Adrenal gland (tissue), 19 donors: ENCODE measurements at places on chromosomes 13 and 19. TPM values are rescaled to one million over a fixed set of nuclear protein-coding genes. Genes with fewer than 3 reads are reported as not detected.

DNA sequence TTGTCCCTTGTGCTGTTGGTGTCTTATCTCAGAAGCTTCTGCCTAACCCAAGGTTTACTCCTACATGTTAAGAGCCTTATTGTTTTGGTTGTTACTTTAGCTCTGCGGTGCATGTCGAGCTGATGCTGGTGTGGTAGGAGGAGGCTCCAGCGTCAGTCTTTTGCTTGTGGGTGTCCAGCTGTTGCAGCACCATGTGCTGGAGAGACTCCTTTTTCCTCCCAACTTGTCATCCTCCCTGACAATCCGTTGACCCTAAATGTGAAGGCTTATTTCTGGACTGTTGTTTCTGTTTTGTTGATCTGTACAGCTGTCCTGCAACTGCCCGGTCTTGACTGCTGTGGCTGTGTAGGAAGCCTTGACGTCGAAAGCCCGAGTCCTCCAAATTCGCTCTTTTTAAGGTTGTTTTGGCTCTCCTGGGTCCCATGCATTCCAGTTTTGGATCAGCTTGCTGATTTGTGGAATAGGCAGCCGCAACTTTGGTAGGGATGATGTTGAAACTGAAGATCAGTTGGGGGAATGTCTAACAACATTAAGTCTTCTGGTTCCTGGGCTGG lies 15.3 kb downstream of the NAXD start:
- H3K36me3 ChIP-seq = no peaks in the 10 kb centered on the region
- no peak overlapping the region for H3K27ac ChIP-seq
- peaks cover 5% of the 10 kb centered on the region for H3K4me1 ChIP-seq
- no peak overlapping the region for H3K4me3 ChIP-seq
- H3K27me3 ChIP-seq = no peaks in the 10 kb centered on the region

DNA sequence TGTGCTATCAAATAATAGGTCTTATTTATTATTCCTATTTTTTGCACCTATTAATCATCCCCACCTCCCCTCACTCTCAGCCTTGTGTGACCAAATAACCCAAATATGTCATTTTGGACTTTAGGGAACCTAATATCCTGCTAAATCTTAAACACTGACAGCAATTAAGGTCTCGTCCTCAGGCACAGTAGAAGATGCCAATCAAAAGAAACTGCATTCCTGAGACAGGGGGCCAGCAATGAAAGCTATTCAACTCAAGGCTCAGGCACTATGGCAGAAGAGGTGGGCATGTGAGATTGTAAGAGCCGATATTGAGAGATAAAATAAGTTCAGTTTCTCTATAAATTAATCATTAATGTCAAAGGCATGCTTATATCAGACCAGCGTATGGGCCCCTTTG lies 1437.7 kb upstream of the PCDH9 start:
- DNase-seq = no peak
- no peak overlapping the region for H3K27ac ChIP-seq
- H3K27me3 ChIP-seq = no peaks in the 10 kb centered on the region
- no peak overlapping the region for H3K4me3 ChIP-seq
- no peaks in the 10 kb centered on the region for H3K36me3 ChIP-seq
- no peaks in the 10 kb centered on the region for H3K4me1 ChIP-seq

- peaks cover 5% of the 10 kb centered on the region for H3K4me1 ChIP-seq
- no peak overlapping the region for H3K27ac ChIP-seq
- H3K4me3 ChIP-seq = no peak overlapping the region
- H3K27me3 ChIP-seq = no peaks in the 10 kb centered on the region
- DNase-seq = no peak
Measured at GRCh38 chr13:48645845-48646244, 7.9 kb upstream of the CYSLTR2 start.

- H3K27ac ChIP-seq = no peak overlapping the region
- no peaks in the 10 kb centered on the region for H3K27me3 ChIP-seq
- no peaks in the 10 kb centered on the region for H3K4me1 ChIP-seq
- no peak overlapping the region for H3K4me3 ChIP-seq
- H3K36me3 ChIP-seq = no peaks in the 10 kb centered on the region
Measured at GRCh38 chr13:100645382-100645781, 29.2 kb downstream of the TMTC4 start.

DNA sequence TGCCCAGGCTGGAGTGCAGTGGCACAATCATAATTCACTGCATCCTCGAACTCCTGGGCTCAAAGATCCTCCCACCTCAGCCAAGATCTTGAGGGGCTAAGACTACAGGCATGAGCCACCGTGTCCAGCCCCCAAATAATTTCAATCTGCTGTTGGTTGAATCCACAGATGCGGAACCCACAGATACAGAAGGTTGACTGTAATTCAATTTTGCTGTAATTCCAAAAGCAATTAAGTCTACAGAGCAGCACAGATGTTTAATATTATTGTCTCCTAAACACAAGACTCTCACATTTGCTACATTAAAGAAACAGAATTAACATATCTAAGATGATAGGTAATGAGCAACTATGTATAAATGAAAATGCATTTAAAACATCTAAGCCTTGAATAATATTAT lies 75.6 kb downstream of the MIPEP start:
- DNase-seq = no peak
- H3K4me1 ChIP-seq = no peaks in the 10 kb centered on the region
- H3K27ac ChIP-seq = no peak overlapping the region
- H3K36me3 ChIP-seq = no peaks in the 10 kb centered on the region
- no peaks in the 10 kb centered on the region for H3K27me3 ChIP-seq

DNA sequence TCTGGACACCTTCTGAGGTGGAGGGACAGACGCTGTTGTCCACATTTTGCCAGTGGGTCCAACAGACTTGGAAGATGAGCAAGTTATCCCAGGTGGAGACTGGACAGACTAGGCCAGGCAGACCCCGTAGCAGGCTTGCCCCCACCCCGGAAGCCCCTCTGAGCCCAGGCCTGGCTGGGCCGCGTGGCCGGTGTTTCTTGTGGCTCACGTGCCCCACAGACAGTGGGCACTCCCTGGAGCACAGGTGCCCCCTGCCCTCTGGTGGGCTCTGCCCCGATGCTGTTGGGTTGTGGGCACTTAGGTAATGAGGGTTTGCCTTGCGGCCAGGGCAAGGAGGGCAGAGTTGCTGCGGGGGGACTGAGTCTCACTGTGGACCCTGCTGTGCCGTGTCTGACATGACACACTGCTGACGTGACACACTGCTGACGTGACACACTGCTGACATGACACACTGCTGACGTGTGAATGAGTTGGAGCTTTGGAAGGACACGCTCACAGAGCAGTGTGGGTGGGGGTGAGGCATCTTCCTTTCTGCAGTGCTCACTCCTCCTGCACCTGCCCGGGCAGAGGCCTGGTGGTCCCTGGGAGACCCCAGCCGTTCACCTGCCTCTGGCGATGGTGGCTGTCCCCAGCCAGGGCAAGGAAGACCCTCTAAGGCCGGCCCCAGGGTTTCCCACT lies 25.1 kb downstream of the DOT1L start:
- H3K4me1 ChIP-seq = peaks cover 12% of the 10 kb centered on the region
- H3K36me3 ChIP-seq = peaks cover 58% of the 10 kb centered on the region
- H3K27me3 ChIP-seq = no peaks in the 10 kb centered on the region
- H3K27ac ChIP-seq = no peak overlapping the region

DNA sequence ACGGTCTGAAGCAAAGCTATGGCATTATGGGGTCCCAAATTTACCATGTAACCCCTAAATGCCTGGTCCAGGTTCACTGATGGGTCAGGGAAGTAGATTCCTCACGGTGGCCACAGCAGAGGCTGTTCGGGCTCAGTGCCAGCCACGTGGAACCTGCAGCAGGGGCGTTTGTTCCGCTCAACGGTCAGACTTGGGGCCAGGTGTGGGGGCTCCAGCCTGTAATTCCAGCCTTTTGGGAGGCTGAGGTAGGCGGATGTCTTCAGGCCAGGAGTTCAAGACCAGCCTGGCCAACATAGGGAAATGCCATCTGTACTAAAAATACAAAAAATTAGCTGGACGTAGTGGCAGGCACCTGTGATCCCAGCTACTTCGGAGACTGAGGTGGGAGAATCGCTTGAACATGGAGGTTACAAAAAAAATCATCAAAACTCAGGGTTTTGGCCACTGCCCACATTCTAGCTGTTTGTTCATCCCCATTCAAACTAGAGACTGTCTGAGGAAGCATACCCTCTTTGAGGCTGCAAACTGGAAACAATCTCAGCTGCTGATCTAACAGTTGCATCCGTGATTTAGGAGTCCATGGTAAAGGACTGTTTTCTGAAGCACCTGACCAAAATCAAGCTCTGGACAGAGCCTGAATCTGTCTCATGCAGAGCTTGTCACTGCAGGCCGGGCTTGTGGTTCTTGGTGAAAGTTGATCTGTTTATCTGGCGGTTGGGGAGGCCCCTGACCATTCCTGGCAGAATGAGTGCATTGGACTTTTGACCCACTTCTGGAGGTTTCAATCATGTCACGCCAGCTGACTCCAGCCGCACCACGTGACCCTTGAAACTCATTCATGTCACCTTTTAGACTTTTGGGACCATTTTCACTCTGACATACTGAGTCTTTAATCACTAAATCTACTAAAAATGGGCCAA lies 30.2 kb upstream of the ZNF331 start:
- H3K27ac ChIP-seq = no peak overlapping the region
- no peaks in the 10 kb centered on the region for H3K27me3 ChIP-seq
- H3K4me1 ChIP-seq = peaks cover 4% of the 10 kb centered on the region
- DNase-seq = no peak
- H3K36me3 ChIP-seq = no peaks in the 10 kb centered on the region

GRCh38 chr19:32870981-32871451 lies 1.4 kb upstream of the SLC7A9 start:
- no peaks in the 10 kb centered on the region for H3K27me3 ChIP-seq
- no peaks in the 10 kb centered on the region for H3K4me1 ChIP-seq
- H3K27ac ChIP-seq = no peak overlapping the region
- no peaks in the 10 kb centered on the region for H3K36me3 ChIP-seq
- no peak for DNase-seq

GRCh38 chr19:5192568-5192967 lies 148.0 kb downstream of the PTPRS start:
- DNase-seq = no peak
- no peaks in the 10 kb centered on the region for H3K4me1 ChIP-seq
- no peaks in the 10 kb centered on the region for H3K27me3 ChIP-seq
- no peaks in the 10 kb centered on the region for H3K36me3 ChIP-seq
- H3K27ac ChIP-seq = no peak overlapping the region

DNA sequence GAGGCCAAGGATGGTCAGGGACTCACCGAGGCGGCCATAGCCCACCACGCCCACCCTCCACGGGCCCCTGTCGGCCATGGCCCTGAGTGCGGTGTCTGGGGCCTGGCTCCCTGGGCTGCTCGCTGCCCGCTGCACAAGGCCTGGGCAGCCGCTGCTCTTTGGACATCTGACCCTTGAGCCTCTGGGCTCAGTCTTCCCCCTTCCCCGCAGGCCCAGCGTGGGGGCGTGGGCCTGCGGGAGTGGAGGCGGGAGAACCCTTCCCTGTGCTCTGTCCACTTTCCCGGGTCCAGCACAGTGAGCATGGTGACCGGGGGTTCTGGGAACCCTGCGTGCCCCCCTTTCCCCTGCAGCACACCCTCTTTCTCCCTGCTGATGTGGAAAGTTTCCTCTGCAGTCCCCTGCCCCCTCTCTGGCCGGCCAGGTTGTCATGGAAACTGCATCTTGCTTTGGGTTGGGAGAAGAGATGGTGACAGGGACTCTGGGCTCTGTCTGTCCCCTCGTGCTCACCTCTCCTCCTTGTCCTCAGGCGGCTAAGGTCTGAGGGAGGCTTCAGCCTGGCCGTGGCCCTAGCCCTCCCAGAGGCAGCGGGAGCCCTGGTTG lies at the start of gene ASPDH:
Gene ASPDH, minus strand, starts transcription at position 168 of the 600 bp plus-strand sequence. Its CDS starts 90 bp downstream, at position 78.
- no peak within 1 kb of the TSS for H3K27ac ChIP-seq
- H3K4me3 ChIP-seq = no peak within 1 kb of the TSS
- no peaks in the 10 kb centered on the region for H3K36me3 ChIP-seq
- no peak for DNase-seq
- peaks cover 8% of the 10 kb centered on the region for H3K4me1 ChIP-seq
- no peaks in the 10 kb centered on the region for H3K27me3 ChIP-seq

DNA sequence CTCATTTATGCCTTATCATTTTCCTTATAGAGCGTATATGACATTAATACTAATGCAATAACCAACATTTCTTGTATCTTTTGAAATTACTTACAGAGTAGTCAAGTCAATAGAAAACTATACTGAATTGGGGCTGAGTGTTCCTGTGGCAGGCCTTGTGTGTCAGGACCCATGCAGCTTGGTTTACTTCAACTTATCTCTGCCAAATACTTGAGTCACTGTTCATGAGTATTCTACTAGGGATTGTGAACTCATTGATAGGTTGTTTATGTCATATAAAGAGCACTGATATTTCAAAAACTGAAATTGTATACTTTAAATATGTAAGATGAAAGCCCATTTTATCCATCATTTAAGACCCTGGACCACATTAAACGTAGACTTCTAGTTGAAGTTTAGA lies 688.6 kb upstream of the SLITRK1 start:
- no peak overlapping the region for H3K4me3 ChIP-seq
- H3K36me3 ChIP-seq = no peaks in the 10 kb centered on the region
- no peaks in the 10 kb centered on the region for H3K4me1 ChIP-seq
- no peaks in the 10 kb centered on the region for H3K27me3 ChIP-seq

Gene SRRM5
- total RNA-seq = not detected

Gene PRKCG
- not detected for total RNA-seq

Gene PHLDB3
- 16.2 TPM for total RNA-seq
